Right cardiac atrium (tissue), 5 donors: ENCODE measurements at places on chromosomes 7 and 10.

GRCh38 chr7:123417580-123417979, 116.8 kb downstream of the IQUB start:
- no peak for DNase-seq

DNA sequence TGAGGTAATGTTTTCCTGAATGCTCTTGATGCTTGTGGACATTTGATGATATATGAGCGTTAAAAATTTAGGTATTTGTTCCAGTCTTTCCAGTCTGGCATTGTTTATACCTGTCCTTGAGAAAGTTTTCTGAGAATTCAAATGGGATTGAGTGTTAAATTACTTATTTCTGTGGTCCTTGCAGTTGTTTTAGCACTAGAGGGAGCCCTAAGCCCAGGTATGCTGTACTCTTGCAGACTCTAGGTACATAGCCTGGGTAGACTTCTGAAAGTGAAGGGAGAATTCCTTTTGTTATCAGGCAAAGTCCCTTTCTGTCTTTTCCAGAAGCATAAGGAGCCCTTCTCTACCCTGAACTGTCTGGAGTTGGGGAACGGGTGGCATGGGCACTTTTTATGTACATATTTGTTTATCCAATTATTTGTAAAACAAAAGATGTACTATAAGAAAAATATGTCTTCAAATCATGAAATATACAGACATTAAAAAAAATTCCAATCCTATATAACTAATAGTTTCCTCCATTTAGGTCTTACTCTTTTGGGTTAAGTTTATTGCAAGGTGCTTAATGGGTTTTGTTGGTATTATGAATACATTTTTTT, 262.1 kb downstream of the ATRNL1 start:
- no peak for DNase-seq

DNA sequence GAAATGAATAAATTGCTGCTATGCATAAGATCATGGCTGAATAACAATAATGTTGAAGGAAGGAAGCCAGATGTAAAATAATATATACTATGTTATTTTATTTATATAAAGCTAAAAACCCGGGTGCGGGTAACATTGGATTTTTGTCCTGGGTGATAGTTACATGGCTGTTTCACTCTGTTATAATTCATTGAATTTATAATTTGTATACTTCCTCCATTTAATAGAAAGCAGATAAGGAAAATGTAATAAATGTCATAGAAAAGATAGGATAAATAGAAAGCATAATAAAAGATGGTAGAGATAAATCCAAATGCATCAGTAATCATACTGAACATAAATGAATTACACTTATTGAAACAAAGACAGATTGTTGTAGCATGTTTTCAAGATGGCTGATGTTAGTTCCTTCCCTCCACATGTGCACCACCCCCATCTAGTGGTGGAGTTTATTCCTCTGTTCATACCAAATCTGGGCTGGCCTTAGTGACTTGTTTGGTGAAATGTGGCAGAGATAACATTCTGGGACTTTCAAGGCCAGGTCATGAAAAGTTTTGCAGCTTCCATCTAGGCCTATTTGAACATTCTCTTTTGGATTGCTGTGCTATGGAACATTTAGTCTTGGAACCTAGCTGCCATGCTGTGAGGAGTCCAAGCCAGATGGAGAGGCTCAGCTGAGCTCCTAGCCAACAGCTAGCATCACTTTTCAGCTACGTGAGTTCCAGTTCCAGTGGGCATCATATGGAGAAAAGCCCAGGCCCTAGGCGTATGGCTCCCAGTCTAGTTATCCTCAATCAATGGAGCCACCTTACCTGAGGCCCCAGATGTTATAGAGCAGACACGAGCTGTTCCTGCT, 46.9 kb downstream of the AHCYL2 start:
- no peak for DNase-seq

- DNase-seq = no peak
These were observed 71.6 kb upstream of the LAMB4 start for GRCh38 chr7:108201766-108202165.

DNA sequence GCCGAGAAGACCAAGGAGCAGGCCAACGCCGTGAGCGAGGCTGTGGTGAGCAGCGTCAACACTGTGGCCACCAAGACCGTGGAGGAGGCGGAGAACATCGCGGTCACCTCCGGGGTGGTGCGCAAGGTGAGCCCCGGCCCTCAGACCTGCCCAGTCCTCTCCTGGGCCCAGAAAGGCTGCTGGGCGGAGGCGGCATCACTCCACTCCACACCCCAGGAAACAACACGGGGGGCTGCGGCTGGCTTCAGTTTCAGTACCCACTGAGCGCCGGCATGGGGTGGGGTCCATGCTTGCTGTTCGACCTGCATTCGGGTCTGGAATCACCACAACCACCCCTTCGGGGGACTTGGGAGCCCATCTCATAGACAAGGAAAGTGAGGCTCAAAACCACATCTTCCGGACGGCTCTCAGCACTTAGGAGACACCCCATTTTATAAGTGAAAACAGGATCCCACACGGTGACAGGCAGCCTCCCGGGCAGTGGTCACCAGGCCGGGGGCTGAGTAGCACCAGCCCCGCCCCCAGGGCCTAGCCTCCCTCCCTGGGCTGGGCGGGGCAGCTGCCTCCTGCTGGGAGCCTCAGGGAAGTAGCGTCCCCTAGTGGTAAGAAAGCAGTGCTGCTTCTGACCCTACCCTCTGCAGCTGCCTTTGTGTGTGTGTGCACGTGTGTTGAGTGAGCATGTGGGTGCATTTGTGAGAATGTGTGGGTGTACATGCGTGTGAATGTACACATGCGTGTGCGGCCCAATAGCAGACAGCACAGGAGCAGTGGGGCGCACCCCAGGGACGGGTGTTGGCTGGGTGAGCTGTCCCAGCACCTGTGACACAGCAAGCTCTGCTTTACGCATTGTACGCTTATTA, 1.8 kb downstream of the SNCG start:
- DNase-seq = peak; percentile 84

DNA sequence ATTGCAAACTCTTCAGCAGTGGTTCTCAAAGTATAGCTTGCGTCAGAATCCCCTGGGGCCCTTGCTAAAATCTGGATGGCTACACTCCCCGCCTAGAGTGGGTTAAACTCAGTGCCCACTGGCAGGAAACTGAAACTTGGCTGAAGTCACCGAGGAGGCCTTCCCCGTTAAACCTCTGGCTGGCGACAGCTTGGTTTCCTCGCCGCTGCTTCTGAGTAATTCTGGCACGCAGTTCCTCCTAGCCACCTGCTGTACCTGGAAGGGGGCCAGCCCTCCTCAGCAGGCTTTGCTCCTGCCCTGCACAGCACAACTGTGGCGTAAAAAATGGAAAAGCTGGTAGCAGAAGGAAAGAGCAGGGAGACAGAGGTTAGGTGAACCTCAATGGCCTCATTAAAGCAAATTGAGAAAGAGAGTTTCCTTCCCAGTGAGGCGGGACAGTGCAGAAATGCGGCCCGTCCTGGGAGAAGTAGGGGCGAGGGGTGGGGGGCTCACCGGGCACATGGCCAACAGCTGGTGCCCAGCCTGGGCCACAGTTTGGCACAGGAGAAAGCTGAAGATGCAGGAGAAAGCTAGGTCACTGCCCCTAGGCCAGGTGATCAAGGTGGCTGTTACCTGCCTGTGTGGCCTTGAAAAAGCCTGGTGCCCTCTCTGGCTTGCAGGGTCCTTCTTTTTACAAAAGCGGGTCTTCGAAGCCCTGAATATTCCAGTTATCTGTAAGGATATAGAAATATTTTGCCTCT, 46.6 kb downstream of the ALOX5 start:
- DNase-seq = peak; percentile 84

GRCh38 chr7:37346761-37347160, 101.9 kb downstream of the ELMO1 start:
- no peak for DNase-seq

- no peak for DNase-seq
These were observed 63.3 kb downstream of the NOC3L start for GRCh38 chr10:94299417-94299816.

- DNase-seq = no peak
These were observed 62.0 kb downstream of the AMZ1 start for GRCh38 chr7:2750004-2750407.

DNA sequence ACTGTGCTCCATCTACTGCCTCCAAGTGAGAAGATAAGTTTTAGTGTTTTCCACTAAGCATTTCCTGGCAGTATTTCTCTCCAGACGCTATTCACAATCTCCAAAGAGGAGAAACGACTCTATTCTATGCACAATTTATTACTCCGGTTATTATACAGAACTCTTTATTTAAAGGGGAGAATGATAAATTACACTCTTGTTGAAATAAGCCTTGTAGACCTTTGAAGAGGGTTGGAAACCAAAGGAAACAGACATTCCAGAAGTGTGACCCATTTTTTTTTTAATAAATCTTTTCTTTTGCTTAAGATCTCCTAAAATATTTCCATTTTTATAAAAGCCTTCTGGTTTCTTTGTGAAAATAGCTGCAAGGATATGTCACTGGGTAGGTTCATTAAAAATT, 76.1 kb upstream of the HDAC9 start:
- no peak for DNase-seq

DNA sequence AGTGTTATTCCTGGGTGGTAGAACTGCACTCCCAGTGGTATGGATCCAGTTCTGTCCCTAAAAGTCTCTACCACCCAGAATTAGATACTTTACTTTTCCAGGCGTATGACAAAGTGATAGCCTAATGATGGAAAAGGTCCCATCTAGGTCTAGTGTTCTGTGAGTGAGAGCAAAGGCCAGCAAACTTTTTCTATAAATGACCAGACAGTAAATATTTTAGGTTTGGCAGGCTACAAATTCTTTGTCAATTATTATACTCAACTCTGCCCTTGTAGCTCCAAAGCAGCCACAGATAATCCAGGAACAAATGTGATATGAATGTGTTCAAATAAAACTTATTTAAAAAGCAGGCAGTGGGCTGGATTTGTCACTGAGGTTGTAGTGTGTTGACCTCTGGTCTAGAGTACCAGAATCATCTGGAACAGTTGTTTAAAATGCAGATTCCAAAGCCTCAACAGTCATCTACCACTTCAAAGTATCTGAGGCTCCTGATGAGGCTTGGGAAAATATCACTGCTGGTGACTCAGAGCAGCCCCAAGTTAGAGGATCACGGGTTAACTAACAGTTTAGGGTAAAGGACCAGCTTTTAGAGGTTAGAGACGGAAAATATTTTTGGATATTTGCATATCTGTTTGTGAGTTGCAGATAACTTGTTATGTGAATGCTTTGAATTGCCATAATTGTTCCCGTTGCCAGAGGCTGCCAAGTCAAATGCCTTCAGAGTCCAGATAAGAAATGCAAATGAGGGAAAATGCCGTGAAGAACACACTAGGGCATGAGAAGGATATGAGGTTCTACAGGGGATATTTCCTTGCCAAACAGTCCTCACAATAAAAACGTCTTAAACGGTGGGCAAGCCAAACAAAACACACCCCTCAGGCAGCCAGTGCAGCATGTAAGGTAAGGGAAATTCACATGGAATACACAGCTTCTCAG, 19.4 kb downstream of the NRAP start:
- DNase-seq = peak; percentile 23

DNA sequence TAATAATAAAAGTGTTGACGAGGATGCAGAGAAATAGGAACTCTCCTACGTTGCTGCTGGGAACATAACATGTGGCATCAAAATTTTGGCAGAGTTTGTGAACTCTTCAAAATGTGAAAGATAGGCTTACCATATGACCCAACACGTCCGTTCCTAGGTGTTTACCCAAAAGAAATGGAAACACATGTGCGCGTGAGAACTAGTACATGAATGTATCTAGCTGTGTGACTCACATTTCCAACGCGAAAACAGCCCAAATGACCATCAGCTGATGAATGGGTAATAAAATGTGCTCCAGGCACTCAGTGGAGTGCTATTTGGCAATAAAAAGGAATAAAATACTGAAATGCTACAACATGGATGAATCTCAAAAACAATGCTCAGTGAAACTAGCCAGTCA, 10.4 kb upstream of the ELFN1 start:
- no peak for DNase-seq

DNA sequence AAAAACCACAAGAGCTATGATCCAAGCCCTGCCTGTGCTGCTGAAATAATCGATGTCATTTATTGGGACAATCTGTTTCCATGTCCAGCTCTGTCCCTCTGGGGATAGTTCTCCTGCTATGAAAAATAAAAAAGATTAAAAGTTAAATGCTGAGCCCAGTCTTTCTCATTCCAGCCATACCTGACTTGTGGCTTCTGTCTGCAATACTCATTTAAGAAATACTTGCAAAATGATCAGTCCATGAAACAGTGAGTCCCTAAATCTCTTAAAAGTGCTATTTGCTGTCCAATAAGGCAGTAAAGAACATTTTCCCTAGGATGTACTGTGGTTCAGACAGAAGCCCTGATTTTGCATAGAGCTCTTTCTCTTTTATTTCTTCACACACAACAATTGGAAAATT, 91.7 kb downstream of the SLC16A9 start:
- DNase-seq = no peak

DNA sequence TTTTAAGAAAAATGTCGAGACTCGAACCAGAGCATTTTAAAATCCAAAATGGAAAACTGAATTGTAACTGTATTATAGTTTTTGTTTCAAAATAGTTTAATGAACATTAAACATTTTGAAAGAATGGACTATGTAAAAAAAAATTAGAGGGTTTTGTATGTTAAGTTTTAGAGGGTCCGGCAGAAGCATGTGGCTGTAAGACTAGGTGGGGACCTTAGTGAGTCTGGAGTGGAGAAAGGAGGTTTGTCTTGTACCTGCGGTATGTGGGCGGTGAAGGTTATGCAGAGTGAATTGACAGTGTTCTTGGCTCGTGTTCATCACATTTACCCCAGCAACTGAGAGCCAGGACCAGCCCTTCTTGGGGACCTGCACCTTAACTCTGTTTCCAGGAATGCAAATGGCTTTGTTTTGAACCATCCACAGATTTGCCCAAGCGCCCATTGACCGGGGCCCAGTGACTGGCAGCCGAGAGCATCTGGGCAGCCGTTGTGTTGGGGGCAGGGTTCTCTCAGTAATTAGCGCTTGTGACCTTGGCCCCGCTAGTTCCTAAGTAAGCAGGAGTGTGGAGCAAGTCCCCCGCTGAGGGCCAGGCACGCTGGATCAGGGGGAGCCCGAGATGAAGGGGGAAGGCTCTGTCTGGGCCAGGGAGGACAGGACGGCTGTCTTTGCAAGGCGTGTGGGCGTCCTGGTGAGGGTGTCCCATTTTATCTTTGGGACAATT, 1.4 kb upstream of the KLF6 start:
- peak; percentile 57 for DNase-seq

DNA sequence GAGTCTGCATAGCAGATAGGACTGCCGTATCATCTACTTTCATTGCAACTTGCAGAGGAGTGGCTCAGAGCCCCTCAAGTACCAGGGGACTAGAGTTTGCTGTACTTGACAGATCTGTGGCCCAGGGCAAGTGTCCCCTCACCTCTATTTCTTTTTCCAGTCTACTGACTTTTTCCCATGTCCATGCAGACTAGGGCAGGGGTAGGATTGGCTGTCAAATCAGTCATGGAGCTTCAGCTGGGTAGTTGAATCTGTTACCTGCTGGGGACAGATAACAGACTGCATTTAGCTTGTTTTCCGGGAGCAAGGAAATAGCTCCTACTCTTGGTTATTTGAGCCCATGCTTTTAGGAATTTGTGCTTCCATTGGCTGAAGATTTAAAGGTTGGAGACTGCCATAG, 121.0 kb upstream of the CDK13 start:
- DNase-seq = no peak
